SK-N-DZ (cell line): ENCODE measurements at places on chromosomes 6 and 20.

DNA sequence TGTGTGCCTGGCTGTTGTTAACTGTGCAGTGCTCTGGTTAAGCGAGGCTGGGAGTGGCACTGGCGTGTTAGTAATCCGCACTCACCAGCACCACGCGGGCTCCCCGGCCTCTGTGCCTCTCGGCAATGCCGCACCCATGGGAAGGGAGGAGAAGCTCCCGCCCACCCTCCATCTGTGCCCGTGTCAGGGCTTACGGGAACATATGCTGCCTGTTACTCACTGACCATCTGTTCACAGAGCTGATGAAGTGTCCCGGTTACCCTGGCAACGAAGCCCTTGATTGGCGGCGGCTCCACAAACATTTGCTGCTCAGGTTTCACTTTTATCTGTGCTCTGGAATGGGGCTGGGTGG is 114.7 kb downstream of the PSMB1 start:
- DNase-seq, result peak; percentile 97

- no peak for DNase-seq
Measured at GRCh38 chr6:18262702-18263417, 1.5 kb downstream of the DEK start.

GRCh38 chr6:47149066-47149465 is 106.9 kb upstream of the ADGRF1 start:
- no peak for DNase-seq

- DNase-seq, result no peak
Measured at GRCh38 chr6:72864799-72865198, 242.9 kb downstream of the KCNQ5 start.

GRCh38 chr6:45872827-45873365 is 142.8 kb downstream of the CLIC5 start:
- DNase-seq, result no peak

DNA sequence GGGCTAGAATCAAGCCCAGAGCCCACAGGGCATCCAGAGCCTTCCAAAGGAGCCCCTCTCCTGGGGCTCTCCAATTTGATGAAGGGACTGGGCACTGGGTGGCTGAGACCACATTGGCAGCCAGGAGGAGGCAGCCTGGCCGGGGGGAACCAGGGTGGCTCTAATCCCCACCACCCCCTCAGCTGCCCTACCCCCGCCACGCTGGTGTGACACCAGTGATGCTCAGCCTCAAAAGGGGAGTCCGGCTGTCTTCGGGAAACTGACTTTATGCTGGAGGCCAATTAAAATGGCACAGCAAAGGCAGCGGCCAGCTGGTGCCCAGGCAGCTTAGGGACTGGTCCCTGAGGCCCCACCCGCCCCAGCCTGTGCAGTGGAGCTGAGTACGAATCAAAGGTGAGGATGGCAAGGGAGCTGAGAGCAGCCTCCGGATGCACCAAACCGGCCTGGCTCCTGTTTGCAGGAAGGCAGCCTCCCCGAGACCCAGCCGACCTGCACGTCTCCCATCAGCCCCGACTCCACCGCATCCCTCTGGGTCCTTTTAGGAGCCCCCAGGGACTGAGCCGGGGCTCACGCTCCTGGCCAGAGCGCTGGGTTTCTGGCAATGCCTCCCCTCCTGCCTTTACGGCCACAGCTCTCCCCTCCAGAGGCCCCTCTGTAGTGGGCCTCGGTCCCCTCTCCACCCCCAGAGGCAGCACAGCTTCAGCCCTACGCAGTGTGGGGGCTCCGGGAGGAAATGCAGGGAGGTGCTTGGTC is 28.5 kb downstream of the CHRNA4 start:
- DNase-seq, result no peak

GRCh38 chr6:43851204-43851865 is 81.3 kb downstream of the VEGFA start:
- no peak for DNase-seq

DNA sequence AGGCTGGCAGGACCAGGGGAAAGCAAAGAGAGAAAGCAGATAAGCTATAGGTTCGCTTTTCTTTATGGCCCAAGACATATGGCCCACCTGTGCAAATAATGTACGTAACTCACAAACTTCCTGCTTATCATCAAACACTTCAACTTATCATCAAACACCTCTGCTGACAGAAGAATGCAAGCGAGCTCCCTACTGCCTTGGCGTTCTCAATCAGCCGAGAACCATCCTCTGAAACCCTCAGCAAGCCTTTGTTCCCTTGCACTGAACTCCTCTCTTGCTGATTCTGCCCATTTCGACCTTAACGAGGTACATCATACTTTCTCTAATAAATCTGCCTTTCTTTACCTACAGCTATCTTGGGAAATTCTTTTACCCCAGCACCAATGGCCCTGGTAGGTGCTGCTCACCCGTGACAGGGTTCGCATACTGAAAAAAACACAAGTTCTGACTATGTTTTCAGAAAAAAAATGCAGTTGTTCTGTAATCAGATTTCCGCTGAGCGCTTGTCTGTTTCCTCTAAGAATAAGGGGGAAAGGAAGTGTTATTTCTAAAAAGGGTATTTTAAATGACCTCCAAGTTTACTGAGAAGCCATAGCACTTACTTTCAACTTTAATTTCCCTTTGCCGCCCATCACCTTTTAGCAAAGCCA is 28.3 kb downstream of the SERPINB6 start:
- DNase-seq, result no peak

- no peak for DNase-seq
Measured at GRCh38 chr20:37302981-37303380, 13.5 kb downstream of the MANBAL start.

DNA sequence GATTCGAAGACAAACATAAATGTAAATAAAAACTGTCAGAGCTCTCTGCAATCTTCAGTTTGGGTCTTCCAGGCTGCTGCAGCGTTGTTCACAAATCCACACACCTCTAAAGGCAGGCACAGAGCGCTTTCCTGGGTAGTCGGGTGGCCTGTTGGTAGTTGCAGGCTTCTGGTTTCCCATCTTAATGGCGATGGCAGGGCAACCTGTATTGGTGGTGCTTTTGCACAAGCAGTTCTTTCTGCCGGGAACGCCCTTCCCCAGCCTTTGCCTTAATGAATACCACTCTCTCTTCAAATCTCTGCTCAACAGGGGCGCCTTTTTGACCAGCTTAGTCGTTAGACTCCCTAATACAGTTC is 723 bp upstream of the IFT52 start:
- peak; percentile 51 for DNase-seq

DNA sequence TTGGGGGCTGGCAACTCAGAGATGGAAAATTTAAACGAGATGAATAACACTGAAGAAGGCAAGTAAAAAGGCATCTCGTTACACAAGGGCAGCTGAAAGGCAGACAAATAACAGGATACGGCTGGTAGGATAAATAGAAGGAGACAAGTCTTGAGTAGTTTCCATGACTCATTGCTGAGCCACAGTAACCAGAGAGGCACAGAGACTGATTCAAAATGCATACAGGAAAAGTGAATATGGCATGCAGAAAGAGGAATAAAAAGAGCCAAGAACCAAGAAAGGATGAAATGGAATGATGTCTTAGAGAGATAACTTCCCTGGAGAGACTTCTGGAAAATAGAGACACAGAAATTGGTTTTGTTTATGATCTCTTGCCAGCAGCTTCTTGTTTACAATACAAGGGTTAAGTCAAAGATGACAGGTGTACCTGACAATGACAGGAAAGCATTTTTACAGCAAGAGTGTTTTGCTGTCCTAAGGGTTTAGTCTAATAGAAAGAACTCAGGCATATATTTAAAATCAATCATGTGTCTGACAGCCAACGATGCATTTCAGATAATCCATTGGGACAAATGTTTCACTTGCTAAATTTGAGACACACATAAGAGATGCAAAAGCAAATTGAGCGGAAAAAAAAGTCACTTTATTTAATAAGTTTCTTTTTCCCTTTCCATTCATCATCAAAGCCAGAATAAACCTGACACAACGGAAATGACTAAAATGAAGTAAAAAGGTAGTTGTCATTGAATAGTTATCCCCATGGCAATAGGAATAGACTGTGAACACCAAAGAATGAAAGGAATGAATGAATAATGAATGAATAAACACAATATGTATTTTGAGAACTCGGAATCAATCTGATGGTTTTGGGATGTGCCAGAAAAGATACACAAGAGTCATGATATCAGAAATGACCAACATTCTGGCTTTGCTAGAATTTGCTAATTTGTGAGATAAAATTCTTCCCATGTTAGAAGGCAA is 68.0 kb upstream of the KCNQ5 start:
- no peak for DNase-seq
